ENCODE measurements at places on chromosomes 3 and 15.

GRCh38 chr15:92069308-92070250 lies 216.1 kb downstream of the SLCO3A1 start:
- peak; percentile 87 for DNase-seq

DNA sequence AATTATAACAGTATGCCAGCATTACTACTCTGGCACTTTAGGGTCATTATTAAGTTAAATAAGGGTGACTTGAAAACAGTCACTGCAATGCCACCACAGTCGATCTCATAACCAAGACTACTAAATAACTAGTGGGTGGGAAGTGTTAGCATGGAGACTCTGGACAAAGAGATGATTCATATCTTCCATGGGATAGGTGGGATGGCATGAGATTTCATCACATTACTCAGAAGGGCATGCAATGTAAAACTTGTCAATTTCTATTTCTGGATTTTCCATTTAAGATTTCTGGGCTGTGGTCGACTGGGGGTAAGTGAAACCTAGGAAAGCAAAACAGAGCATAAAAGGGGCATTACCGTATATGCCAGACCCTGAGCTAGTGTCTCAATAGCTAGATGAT lies 538.9 kb upstream of the GRM7 start:
- no peak for DNase-seq

DNA sequence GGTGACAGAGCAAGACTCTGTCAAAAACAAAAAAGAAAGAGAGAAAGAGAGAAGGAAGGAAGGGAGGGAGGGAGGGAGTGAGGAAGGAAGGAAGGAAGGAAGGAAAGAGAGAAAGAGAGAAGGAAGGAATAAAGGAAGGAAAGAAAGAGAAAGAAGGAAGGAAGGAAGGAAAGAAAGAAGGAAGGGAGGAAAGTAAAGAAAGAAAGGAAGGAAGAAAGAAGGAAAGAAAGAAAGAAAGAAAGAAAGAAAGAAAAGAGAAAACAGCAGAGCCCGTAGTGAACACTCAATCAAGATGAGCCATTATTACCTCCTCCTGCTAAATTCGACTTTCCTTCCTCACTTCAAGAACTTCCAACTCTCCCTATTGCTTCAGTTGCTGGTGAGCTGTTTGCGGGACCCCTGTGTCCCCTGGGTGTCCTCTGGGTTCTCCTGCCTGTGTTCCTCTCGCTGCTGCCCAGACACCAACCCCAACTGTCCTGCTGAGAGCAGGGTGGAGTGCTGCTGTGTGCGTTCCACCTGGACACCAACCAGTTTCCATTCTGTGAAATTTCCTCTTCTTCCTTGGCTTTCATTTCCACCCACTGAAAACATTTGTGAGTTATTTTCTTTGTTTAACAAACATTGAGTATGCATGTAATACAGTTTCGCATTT lies 266.4 kb downstream of the FAM43A start:
- DNase-seq, result no peak

GRCh38 chr3:111636366-111636885 lies 41.3 kb upstream of the ZBED2 start:
- DNase-seq, result no peak

GRCh38 chr15:23422099-23422945 lies 24.7 kb downstream of the GOLGA6L2 start:
- no peak for DNase-seq

DNA sequence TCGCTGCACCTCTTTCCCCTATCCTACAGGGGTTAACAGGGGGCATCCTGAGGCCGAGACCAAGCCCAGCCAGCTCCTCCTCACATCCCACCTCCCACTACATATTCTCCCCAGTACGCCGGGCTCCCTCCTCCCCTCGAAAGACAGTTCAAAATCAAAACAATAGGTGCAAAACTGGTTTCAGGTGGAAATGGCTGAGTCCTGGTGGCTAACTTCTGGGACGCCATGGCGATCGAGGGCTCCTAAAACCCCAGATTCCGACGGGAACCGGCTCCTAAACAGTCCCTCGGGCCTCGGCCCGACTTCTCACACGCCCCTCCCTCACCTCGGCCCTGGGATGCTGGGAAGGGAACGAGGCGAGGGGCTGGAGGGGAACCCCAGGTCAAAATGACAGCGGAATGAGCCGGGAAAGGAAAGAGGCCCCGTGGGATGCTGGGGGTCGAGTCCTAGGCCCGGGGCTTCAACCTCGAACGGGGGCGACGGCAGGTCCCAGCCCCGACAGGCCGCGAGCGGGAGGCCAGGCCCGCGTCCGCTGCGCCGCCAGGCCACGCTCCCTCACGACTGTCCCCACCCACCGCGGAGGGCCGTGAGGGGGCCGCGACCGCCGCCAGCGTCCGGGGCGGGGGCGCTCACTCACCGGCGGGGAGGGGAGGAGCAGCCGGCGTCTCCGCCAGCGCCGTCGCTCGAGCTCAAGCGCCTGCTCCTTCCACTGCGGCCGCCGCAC lies 492 bp downstream of the TMCC1 start:
- peak; percentile 4 for DNase-seq

DNA sequence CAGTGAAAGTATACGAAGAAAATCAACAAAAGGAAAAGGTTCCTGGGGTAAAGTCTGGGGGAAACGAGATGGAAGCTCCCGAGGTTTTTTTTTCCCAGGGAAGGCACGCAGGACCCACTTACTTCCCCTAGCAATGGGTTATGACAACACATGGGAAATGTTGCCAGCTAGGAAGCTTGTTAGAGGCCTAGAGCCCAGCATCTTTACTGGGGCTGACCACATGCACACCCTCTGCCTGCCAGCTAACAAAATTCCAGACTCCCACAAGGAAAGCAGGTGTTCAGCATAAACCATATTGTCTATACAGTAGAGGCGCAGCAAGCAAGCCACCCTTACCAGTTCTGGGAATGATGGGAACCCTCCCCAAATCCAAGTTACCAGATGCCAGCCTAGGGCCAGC lies 258.8 kb upstream of the NR2E3 start:
- no peak for DNase-seq

DNA sequence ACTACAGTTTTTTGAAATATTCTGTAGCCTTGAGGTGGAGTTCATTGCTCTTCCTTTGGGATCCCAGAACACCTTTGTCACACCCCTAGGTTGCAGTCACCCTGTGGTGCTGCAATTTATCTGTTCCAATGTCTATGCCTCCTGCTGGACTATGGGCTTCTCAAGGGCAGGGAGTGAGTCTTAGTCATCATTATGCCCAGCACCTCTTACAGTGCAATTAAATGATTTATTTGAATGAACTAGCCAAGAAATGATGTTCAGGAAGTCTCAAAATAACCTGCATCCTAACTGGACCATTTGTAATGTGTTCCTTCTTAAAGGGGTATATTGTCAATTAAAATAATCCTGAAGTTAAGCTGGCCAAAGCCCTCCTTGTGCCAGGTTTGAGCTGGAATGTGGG lies 28.5 kb downstream of the SHC4 start:
- no peak for DNase-seq

- no peak for DNase-seq
These were observed 5.3 kb downstream of the WDR6 start for GRCh38 chr3:49012441-49013017.

DNA sequence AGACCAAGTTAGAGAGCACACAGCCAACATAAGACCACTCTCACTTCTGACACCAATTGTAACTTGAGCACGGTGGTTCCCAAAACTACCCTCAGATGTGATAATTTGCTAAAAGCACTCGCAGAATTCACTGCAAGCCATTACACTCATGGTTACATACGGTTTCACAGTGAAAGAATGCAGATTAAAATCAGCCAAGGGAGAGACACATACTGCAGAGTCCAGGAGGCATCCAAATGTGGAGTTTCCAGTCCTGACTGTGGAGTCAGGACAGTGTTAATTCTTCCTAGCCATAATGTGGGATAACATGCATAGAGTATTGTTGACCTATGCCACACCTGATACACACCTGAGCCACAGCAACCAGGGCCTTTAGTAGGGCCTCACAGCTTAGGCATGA lies 956.4 kb downstream of the NTRK3 start:
- DNase-seq, result no peak

DNA sequence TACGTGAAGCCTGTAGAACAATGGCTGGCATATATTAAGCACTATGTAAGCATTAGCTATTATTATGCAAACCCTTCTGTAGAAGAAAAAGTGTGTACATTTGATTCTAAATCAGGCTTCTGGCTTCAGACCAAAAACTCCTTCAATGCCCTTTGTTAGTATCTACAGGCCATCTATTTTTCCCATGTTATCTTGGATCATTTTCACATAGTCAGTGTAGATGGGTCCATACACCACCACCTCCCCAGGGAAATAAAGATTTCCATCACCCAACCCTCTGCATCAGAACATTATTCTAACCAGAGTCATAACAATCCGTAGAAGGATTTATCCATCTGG lies 8.0 kb upstream of the KLHL6 start:
- no peak for DNase-seq

DNA sequence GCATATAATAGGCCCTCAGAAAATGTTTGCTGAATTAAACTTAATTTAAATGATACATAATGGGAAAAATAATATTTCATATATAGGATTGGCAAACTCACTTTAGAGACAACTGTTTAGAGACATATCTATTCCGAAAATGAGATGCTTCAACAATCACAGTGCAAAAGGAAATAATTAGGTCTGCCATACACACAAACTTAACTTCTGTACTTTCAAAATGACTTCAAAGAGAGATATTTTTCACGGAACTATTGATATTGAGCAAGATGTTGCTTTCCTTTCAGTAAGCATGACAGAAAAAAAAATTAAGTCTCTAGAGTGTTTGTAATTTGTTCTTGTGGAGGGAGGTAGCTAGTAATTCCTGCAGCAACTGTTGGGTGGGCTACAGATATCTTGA lies 769.5 kb downstream of the TUSC7 start:
- DNase-seq, result no peak

DNA sequence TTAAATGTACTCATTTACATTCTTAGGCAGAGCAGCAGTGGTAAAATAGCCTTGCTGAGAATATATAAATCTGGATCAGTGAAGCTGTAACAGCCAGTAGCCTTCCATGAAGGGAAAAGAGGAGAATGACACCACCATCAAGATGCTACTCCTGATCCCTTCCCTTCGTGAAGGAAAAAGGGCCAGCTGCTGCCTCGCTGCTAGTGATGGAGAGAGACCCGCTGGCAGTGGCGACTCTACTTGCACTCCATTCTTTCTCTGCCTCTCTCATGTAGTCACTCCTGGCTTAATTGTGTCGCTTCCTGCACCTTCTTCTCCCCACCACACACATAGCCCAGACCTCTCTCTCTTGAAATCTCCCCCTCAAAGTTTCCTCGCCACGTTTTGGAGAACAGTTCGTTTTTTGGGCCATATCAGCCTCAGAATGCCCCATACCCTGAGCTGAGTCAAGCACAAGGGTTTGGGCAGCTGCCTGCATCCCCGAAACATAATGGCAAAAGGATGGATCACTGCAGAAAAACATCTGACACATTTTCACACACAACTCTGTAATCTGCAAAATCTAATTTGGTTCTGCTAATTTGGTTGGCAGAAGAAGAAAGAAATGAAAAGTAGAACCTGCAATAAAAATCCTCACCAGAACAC lies 460.3 kb upstream of the IL12A start:
- no peak for DNase-seq

DNA sequence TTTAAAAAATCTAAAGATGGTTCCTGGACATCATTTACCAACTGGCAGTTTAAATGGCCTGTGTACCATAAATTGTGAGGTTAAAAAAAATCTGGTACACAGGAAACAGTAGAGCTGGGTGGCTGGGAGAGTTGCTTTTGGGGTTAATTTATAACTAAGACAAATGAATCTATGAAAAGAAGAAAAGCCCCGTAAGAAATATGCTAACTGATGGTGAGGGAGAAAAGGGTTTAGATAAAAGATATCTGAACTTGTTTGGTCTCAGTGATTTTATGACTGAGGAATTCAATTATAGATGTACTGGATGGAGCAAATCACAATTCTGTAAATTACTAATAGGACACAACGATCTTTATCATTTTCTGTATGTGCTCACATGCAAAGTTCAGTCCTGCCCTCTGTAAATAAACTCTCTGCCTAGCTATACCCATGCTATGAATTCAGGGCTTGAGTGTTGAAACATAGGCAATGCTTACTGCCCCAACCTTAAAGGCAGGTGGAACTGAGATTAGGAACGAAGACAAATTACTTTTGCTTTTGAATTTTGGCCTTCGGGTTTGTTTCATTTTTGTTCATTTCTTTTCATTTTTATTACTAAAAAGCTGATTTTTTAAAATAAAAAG lies 28.0 kb downstream of the PPARG start:
- no peak for DNase-seq

- no peak for DNase-seq
These were observed 34.0 kb upstream of the ZPLD1 start for GRCh38 chr3:102400766-102401165.

- no peak for DNase-seq
These were observed 28.9 kb upstream of the BHLHE40 start for GRCh38 chr3:4950351-4950784.

GRCh38 chr15:96351761-96352603 lies 21.5 kb downstream of the NR2F2 start:
- no peak for DNase-seq

DNA sequence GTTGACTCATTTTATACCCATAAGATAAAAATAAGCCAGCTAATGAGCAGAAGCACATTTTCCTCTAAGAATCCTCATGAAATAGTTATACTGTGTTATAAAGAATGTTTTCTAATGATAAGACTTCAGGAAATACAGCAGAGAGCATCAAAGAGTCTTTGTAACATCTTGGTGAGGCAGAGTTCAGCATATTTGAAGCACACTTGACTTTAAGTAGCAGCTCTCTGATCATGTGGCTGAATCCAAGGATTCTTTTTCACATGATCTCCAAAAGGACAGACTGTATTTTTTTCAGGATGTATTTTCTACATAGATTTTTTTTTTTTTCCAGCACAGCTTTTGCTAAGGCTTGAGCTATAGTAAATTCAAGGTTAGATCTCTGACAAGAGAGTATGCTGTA lies 195.1 kb downstream of the SI start:
- no peak for DNase-seq

GRCh38 chr15:90300988-90301706 lies 35.7 kb downstream of the NGRN start:
- peak; percentile 19 for DNase-seq

GRCh38 chr3:58116161-58116955 lies 94.4 kb downstream of the DNASE1L3 start:
- DNase-seq, result no peak

- DNase-seq, result no peak
These were observed 143.3 kb upstream of the MB21D2 start for GRCh38 chr3:193060748-193061546.

- peak; percentile 81 for DNase-seq
These were observed 31.8 kb upstream of the RYR3 start for GRCh38 chr15:33278816-33279612.

GRCh38 chr15:100033140-100033857 lies 300.1 kb upstream of the LYSMD4 start:
- no peak for DNase-seq

GRCh38 chr3:14137445-14137844 lies 12.6 kb downstream of the TMEM43 start:
- no peak for DNase-seq

- DNase-seq, result no peak
These were observed 18.1 kb upstream of the BOC start for GRCh38 chr3:113193288-113193687.

- peak; percentile 13 for DNase-seq
These were observed 5.6 kb upstream of the ISLR2 start for GRCh38 chr15:74124759-74125158.

- no peak for DNase-seq
These were observed 97.5 kb downstream of the CHDH start for GRCh38 chr3:53748512-53749271.

- no peak for DNase-seq
These were observed 571.9 kb upstream of the ZNF385D start for GRCh38 chr3:22322861-22323260.

- DNase-seq, result no peak
These were observed 190.5 kb downstream of the KCNH8 start for GRCh38 chr3:19338769-19339168.

GRCh38 chr3:189806171-189806951 lies 175.2 kb downstream of the TP63 start:
- no peak for DNase-seq

- no peak for DNase-seq
These were observed 7.4 kb downstream of the KLF15 start for GRCh38 chr3:126349611-126350501.
